A673 (cell line): ENCODE measurements at places on chromosomes 7 and 10. TPM values are rescaled to one million over a fixed set of nuclear protein-coding genes. Genes with fewer than 3 reads are reported as not detected.

GRCh38 chr10:106897719-106898118 lies 266.8 kb downstream of the SORCS1 start:
- no peak overlapping the region for H3K4me3 ChIP-seq
- peaks cover 13% of the 10 kb centered on the region for H3K4me1 ChIP-seq
- no peaks in the 10 kb centered on the region for H3K36me3 ChIP-seq
- no peaks in the 10 kb centered on the region for H3K27me3 ChIP-seq
- no peak overlapping the region for H3K27ac ChIP-seq
- no peak for DNase-seq

- H3K4me1 ChIP-seq, result no peaks in the 10 kb centered on the region
- no peak overlapping the region for H3K4me3 ChIP-seq
- no peaks in the 10 kb centered on the region for H3K36me3 ChIP-seq
- H3K27ac ChIP-seq, result no peak overlapping the region
- DNase-seq, result no peak
Observed at GRCh38 chr7:71630516-71630915, 498.6 kb downstream of the GALNT17 start.

DNA sequence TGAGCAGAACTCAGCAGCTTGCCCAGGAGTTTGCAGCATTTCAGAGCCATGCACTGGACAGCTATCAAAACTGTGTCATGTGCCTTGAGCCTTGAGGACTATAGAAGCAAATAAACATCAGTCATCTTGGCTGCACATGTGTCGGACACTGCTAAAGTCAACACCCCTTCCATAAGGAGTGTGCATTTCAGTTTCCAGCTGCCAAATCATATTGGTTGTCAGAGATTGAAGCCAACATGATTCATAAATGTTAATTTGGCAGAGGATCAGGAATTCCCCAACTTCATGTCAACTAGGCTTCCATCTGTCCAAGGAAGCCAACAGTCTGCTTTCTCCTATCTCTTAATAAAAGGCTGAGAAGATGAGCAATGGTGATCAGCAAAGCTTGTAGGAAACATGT lies 32.8 kb downstream of the SLC16A12 start:
- no peak overlapping the region for H3K27ac ChIP-seq
- H3K36me3 ChIP-seq, result no peaks in the 10 kb centered on the region
- H3K27me3 ChIP-seq, result no peaks in the 10 kb centered on the region
- DNase-seq, result no peak
- H3K4me1 ChIP-seq, result no peaks in the 10 kb centered on the region

GRCh38 chr7:92251181-92251580 lies 5.4 kb downstream of the ANKIB1 start:
- H3K27ac ChIP-seq, result no peak overlapping the region
- no peak for DNase-seq
- H3K36me3 ChIP-seq, result no peaks in the 10 kb centered on the region
- H3K4me1 ChIP-seq, result peaks cover 8% of the 10 kb centered on the region

DNA sequence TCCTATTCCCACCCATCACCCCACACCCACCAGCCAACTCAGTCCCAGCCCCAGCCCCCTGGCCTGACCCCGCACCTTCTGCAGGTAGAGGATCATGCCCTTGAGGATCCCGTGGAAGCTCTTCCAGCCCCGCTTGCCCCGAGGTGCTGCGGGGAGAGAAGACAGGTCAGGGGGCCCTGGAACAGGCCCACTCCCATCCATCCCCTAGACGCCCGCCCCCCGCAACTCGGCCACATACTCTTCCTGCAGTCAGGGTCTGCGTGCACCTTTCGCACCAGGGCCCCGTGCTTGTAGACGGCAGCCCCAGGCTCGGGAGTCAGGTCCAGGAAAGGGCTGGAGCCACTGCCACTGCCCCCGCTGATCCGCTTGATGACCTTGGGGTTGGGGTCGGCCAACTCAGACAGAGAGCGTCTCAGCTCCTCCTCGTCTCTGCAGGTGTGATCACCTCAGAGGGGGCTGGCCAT lies 9.6 kb downstream of the NFKB2 start:
- no peak for DNase-seq
- H3K4me1 ChIP-seq, result peaks cover 15% of the 10 kb centered on the region
- H3K4me3 ChIP-seq, result no peak overlapping the region

GRCh38 chr10:6987536-6987945 lies 407.5 kb upstream of the PRKCQ start:
- peaks cover 40% of the 10 kb centered on the region for H3K27me3 ChIP-seq
- H3K27ac ChIP-seq, result no peak overlapping the region
- no peaks in the 10 kb centered on the region for H3K36me3 ChIP-seq

DNA sequence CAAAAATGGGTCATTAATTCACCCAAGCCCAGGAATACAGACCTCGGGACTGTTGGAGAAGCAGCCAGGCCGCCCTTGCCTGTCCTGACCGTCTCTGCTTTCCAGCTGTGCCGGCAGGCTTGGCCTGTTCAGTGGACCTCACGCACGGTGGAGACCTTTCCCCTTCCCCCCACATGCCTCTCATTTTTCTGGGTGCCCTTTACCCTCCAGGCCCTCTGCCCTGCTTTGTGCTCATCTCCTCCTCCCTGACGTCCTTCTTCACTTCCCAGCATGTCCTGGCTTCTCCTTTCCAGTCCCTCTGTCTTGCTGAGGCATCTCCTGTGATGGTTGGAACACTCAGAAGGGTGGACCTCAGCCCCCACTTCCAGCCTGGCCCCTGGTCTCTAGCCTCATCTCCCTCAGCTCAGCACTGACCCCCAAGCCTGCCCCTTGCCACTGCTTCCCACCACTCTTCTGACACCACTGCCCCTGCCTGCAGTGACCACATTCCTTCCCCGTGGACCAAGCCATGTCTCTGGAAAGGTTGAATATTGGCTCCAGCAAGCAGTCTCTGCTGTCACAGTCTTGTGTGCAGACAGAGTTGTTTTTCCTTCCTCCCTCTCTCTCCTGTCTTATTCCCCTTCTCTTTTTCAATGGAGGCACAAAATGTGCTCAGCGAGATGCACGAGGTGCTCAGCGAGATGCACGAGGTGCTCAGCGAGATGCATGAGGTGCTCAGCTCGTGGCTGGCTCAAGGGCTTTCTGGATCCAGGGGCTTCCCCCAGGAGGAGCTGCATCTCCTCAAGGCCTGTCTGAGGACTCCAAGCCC lies 14.9 kb downstream of the BAG3 start:
- H3K4me3 ChIP-seq, result no peak overlapping the region
- peaks cover 14% of the 10 kb centered on the region for H3K36me3 ChIP-seq
- peaks cover 34% of the 10 kb centered on the region for H3K4me1 ChIP-seq
- DNase-seq, result no peak

DNA sequence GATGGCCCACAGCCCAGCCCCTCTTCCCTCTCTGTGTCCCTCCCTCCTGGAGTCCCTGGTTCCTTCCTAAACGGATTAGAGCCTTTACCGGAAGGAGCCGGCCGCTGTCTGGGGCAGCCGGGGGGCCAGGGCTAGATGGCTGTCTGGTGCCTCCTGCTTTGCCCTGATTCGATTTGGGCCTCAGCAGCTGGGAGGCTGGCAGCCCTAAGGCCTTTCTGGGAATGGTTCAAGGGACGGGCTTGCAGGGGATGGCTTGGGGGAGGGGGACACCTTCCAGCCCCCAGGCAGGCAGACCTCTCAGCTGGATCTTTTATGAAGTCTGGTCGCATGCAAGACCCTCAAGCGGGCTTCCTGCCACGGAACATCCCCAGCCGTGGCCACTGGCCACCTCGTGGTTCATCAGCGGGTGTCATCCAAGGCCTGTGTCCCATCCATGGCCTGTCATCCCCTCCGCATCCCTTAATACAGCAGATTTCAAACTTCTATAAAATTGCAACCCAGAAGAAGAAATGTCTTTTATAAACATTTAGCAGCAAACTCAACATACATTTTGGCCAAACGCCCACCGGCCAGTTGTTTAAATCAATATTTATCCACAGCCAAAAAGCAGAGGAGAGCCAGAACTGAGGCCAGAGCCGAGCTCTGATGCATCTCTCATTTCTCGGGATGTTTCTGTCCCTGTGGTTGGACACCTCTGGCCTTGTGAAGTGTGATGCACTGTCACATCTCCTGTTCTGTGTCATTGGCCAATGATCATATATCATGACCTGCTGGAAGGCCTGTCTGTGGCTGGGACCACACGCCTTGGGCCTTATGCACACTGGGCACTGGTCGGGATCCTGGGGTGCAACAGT lies 52.0 kb downstream of the GTF2IRD1 start:
- no peak for DNase-seq
- no peaks in the 10 kb centered on the region for H3K27me3 ChIP-seq
- no peaks in the 10 kb centered on the region for H3K4me1 ChIP-seq
- no peaks in the 10 kb centered on the region for H3K36me3 ChIP-seq
- peak overlapping the region; percentile 8 for H3K27ac ChIP-seq

DNA sequence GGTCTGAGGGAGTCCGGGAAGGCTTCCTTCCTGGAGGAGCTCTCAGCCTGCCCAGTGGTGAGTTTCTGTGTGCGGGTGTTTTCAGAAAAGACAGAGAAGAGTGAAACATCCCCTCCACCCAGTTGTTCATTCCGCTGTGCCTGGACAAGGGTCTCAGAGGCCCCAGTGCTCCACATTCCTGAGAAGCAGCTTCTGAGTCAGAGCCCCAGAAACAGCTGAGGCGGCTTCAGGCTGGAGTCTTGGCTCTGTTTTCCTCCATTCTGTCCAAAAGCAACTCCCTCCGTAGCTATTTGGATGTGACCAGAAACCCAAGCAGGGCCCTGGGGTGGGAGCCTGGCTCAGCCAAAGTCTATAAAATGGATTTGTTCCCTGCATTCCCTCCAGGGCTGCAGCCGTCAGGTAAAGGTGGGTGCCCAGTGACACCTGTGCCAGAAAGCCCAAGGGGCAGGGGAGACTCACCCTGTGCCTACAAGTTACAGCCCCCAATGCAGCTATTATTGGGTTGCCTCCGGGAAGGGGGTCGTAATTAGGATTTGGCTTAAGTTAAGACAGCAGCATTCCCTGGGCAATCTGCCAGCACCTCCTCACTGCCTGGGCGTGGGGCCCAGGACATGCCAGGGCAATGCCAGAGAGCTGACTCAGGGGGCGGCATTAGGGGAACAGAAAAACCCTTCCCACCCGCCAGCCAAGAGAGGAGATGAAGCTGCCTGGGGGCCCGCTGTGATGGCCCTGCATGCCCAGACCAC lies 13.1 kb upstream of the CAMK2G start:
- H3K36me3 ChIP-seq, result no peaks in the 10 kb centered on the region
- peak; percentile 92 for DNase-seq
- H3K27me3 ChIP-seq, result no peaks in the 10 kb centered on the region
- H3K4me3 ChIP-seq, result no peak overlapping the region

DNA sequence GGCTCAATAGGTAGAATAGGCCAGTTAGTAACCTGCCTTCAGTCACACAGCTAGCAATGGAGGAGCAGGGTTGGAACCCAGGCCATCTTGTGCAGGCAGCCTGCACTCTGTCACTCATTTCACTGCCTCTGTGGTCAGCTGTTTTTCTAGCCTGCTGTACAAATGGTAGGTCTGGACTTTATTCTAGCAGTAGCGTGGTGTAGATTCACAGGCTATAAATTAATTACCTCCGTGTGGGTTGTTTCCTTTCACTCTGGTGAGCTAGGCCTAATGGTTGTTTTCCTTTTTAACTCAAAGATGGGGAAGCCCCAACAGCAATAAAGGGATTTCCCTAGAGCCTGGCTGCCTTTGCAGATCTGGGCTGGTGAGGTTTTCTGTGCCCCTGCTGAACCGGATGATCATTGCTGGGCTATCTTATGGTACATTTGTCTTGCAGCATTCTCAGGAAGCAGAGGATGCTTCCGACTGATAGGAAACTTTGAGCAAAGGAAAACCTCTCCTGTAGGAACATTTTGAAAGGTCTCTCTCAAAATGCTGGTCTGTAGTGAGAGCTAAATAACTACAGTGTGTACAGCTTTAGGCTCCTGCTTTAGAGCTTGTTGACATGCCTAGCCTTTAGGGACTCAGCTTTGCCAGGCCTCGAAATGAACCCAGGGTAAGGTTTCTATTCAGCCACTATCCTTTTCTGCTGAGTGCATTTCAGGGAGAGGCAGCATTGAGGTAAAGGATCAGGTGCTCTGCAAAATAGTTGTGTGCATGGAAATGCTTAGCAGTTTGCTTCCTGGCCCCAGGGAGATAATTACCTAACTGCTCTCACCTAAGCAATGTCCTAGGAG lies 157.4 kb downstream of the ST7 start:
- peak; percentile 55 for DNase-seq
- H3K27me3 ChIP-seq, result no peaks in the 10 kb centered on the region
- no peak overlapping the region for H3K27ac ChIP-seq
- no peak overlapping the region for H3K4me3 ChIP-seq

DNA sequence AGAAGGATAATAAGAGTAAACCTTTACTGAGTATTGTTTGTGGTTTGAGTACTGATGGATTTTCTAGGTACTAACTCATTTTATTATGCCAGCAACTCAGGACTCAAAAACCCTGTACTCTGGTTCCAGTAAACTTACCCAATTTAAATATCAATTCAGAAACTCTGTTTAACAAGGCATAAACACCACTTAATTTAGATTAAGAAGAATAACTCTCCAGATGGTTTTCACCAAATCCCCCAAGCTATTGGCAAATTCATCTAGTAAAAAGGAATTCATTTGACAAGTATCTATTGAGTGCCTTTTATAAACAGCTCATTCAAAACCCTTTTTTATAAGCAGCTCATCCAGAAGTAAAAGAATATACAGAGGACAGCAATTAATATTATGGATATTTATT lies 572.4 kb downstream of the PHTF2 start:
- H3K27me3 ChIP-seq, result peaks cover 4% of the 10 kb centered on the region
- no peaks in the 10 kb centered on the region for H3K4me1 ChIP-seq
- no peak overlapping the region for H3K27ac ChIP-seq
- no peaks in the 10 kb centered on the region for H3K36me3 ChIP-seq
- H3K4me3 ChIP-seq, result no peak overlapping the region

DNA sequence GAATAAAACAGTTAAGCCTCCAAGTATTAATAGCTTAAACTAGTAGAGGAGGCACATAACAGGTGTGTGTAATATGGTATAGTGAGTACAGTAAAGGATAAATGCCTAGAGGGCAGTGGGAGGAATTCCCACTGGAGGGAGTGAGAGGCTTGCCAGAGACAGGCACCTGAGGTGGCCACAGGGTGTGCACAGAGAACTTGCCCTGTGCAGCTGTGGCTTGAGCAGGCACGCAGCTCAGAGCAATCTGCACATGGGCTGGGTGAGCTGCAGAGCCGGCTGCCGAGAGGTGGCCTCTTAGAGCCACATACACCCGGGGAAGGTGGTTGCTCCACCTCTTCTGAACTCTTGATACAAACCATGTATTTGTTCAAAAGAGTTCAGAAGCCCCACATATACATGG lies 237.1 kb downstream of the COBL start:
- no peaks in the 10 kb centered on the region for H3K4me1 ChIP-seq
- no peak overlapping the region for H3K27ac ChIP-seq
- no peaks in the 10 kb centered on the region for H3K36me3 ChIP-seq
- DNase-seq, result no peak
- H3K27me3 ChIP-seq, result no peaks in the 10 kb centered on the region
- no peak overlapping the region for H3K4me3 ChIP-seq

Gene HOXA5
- not detected in 2 replicates for total RNA-seq

Gene SLC26A5
- not detected in 2 replicates for total RNA-seq

Gene TFAM
- 99.1 and 113 TPM in 2 replicates for total RNA-seq

Gene TMEM236
- total RNA-seq, result 0.06 and 0.13 TPM in 2 replicates

Gene LIPJ
- total RNA-seq, result 0.11 TPM in 1 of 2 replicates, not detected in the other

Gene FLNC
- total RNA-seq, result 6.5 and 7.8 TPM in 2 replicates

Gene TEX47
- total RNA-seq, result not detected in 2 replicates

Gene DMBT1
- total RNA-seq, result not detected in 2 replicates
